ENCODE measurements at places on chromosomes 3 and 15.

- no peak for DNase-seq
Observed at GRCh38 chr3:47162697-47163168, 1.2 kb downstream of the SETD2 start.

DNA sequence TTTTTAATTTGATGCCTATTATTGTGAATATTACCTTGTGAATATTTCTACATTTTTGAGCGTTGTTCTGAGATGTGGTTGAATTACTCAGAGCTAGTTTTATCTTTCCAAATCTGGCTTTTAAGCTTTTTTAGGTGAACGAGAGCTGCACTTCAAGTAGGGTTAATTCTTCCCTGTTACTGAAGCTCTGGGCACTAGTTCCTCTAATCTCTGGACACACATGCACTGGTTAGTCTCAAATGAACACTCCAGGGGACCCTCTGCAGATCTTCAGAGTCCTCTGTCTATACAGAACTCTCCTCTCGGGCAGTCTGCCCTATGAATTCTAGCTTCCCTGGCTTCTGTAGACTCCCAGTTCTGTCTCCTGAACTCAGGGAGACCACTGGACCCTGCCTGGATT, 237.5 kb upstream of the TBC1D5 start:
- no peak for DNase-seq

- DNase-seq, result no peak
Observed at GRCh38 chr3:31936420-31937060, 44.5 kb downstream of the OSBPL10 start.

GRCh38 chr3:62132027-62132602, 241.2 kb downstream of the FEZF2 start:
- DNase-seq, result no peak

DNA sequence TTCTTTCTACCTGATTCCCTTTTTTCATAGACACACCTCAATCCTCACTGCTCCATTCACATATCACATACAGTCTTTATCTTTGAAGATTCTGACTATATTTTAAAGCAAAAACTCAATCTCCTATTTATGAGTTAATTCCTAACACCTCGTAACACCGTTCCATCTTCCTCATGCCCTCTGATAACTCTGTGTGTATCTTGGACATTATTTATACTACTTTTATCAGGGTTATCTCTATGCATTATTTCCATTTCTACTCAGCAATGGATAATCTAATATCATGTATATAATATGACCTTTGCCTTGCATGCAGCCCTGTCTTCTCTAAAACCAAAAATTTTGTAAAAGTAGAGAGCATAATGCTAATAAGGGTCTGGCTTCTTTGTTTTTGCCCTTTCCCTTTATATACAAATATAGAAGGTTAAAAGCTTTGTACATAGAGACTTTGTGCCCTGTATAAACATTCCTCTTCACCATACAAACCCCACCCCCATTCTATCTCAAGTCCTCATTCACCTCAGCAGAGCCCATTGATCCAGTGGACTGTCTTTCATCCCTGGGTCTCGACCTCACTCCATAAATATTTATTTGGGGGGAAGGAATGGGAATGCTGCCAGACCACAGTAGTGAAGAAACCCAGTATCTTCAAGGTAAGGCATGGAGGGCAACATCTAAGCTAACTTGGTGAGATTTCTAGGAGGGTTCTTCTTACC, 21.8 kb downstream of the TRIM42 start:
- no peak for DNase-seq

GRCh38 chr3:165336786-165337185, 140.6 kb upstream of the SLITRK3 start:
- no peak for DNase-seq

- DNase-seq, result no peak
Observed at GRCh38 chr3:147333098-147333497, 73.2 kb downstream of the ZIC4 start.

DNA sequence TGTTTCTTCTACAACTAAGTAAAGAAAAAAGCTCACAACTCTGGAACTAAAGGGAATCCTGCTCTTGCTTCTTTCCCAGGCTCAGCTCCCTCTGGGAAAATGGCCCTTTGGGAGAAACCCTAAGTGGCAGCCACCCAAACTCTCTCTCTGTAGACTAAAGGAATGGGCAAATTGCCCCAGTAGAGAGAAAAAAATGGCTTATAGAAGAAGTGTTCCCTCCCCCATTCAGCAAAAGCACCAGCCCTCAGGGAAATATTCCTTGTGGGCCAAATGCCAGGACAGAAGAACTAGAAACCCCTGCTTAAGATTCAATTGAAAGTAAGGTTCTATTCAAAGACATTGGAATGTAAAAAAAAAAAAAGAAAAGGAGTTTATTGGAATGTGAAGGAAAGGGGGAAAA, 603.7 kb upstream of the ALCAM start:
- DNase-seq, result no peak

All from T1000 (cell line).